Neuronal stem cell (in vitro differentiated cells): ENCODE measurements at places on chromosomes 7 and 10.
A peak's percentile ranks its signal among the peaks of the same experiment; 100 is the strongest.

- DNase-seq: peak; percentile 57
These were observed at the start of gene DGKI for GRCh38 chr7:137846827-137847567. TSS of gene DGKI (minus strand) at chr7:137846974.

DNA sequence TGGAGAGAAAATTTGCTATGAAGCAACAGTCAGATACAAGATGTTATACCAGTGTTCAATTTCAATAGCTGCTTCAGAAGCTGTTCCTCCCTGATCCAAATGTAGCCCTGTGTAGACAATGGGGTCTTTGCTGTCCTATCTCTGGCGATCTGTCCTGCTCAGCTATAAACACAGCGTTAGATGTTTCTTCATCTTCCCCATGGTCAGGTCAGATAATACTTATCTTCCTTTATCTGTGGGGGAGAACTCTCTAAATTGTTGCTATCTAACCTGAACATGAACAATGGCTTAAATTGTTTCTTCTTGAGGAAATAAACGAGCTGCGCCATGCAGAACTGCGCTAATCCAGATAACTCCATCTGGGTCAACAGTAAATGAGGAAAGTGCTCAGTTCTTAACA is 15.6 kb upstream of the KIAA1217 start:
- no peak for DNase-seq

GRCh38 chr10:32341596-32341995 is 5.4 kb downstream of the EPC1 start:
- no peak for DNase-seq

GRCh38 chr10:110076559-110077318 is 69.0 kb downstream of the ADD3 start:
- no peak for DNase-seq

DNA sequence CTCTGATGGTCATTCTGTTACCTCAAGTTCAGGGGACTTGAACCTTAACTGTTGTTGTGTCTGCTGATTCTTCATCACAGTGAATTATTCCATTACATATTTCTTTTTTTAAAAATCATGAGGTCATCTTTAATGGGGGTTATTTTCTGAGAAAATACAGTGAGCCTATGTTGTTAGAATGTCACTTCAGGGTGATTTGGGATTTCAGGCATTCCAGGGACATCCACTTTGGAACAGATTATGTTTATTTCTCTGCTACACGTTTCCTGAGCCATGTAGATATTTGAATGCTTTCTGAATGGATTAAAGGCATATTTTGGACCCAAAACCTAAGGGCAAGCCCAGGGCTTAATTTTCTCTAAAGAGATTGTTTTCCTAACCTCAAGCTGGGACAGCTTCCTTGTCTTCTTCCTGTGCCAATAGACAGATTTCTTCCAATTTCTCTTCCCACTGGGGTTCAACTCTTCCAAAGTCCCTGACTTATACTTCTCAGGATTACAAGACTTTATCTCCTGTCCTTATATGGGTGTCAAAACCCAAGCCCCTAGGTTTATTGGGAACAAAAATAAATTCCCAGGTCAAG is 271.7 kb downstream of the ARHGAP12 start:
- DNase-seq: no peak

DNA sequence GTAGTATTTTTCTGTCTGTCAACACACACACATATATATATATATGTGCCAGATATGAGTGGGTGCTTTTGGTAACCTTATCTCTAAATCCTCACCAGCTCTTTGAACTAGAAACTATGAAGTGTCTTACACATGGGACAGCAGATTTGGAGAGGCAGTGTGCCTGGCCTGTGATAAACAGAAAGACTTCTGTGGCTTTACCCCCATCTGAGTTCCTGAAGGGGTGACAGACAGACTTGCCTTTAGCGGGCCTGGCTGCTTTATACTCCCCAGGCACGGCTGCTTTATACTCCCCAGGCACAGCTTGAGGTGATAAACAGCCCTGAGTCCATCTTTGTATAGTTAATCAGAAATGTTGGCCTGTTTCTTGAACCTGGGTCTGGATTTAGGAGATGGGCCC is 5.6 kb downstream of the BAG3 start:
- DNase-seq: no peak

DNA sequence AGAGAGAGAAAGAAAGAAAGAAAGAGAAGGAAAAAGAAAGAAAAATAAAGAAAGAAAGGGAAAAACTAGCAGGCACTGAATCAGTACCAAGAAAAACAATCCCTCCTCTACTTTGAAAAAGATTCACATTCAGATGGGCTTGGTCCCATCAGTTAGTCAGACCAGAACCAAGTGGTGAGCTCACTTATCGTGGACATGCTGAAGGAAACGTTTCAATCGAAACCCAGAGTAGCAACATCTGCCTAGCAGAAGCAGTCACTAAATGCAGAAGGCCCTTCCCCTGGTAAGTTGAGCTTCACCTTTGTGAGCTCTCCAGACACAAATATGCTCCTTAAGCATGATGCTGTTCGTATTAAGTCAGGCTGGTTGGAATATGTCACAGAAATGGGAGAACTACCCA is 167.7 kb downstream of the TRIL start:
- DNase-seq: no peak

GRCh38 chr7:27973625-27974024 is 207.0 kb downstream of the JAZF1 start:
- DNase-seq: no peak

GRCh38 chr7:6258440-6259182 is 13.8 kb downstream of the CYTH3 start:
- DNase-seq: no peak

GRCh38 chr7:93055543-93056107 is 62.2 kb downstream of the SAMD9 start:
- no peak for DNase-seq

DNA sequence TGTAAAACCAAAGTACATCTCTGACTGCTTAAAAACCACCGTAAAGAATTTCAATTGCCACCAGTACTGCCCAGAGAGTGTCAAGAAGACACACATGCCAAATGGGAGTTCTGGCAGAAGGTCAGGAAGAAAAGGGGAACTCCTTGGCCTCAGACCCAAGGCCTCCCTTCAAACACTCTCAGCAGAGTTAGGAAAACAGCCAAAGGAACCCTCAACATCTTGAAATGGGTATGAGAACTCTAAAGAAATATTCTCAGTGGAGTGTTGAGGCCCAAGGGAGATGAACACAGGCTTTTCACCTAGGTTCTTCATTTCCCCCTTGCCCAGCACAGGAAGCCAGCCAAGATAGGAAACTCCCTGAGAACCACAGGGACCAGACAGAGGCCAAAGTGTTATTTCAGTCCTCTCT is 96.1 kb upstream of the ASAH2 start:
- DNase-seq: no peak

- no peak for DNase-seq
These were observed 113.1 kb downstream of the ZMIZ1 start for GRCh38 chr10:79181698-79182521.

DNA sequence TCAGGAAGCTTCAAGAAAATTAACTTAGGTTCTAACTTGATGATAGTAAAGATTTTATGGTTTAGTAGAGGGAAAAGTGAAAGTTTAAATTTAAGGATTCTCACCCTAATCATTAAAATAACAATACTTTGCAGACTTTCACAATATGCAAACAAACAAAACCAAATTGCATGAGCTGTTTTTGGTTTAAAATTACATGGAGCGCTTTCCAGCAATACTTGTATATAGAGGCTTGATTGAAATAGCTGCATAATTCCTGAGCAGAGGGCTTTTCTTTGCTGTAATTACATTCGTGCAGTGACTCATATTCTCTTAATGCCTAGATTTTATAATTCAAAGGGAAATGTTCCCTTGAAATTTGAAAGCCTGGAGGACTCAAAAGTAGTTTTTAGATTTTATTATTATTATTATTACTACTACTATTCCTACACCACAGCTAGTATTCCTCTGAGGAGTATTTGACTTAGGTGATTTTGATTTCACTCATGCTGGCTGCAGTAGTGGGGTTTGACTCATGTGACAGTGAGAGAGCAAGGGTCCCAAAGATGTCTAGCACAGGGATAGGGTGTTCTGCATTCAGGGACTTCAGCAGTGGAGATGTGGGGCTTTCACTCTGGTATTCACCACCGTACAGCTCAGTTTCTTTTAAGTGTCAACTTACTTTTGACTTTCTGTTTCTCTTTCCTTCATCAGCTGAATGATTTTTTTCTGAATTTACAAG is 138.1 kb downstream of the ADAM22 start:
- DNase-seq: no peak

GRCh38 chr7:68707159-68707558 is 891.1 kb upstream of the AUTS2 start:
- no peak for DNase-seq
